ENCODE measurements at places on chromosomes 3 and 15.

- DNase-seq, result no peak
These were observed 137.3 kb downstream of the SNRK start for GRCh38 chr3:43423639-43424038.

DNA sequence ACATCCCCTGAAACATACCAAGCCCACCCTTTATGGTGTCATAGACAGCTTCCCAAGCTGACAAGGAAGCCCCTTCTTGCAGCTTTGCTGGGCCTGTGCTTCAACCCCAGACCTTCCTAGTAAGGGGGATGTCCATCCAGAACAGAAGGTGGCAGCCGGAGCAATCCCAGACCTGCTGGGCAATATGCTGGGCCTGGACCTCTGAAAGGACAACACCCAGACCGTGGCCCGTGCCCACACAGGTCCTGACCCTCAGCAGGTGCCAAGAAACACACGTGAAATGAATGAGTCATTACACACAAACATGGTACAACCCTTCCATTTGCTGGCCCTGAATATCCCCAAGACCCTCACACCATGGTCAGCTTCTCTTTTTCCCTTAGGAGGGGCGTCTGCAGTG lies 19.8 kb upstream of the VILL start:
- DNase-seq, result no peak

- no peak for DNase-seq
These were observed 88.9 kb downstream of the ADAMTS17 start for GRCh38 chr15:100252779-100253417.

- no peak for DNase-seq
These were observed 861.7 kb upstream of the NR2F2 start for GRCh38 chr15:95468820-95469219.

- no peak for DNase-seq
These were observed 10.6 kb downstream of the TTC21A start for GRCh38 chr3:39118079-39118478.

GRCh38 chr15:72916378-72916777 lies 132.8 kb upstream of the ADPGK start:
- DNase-seq, result no peak

DNA sequence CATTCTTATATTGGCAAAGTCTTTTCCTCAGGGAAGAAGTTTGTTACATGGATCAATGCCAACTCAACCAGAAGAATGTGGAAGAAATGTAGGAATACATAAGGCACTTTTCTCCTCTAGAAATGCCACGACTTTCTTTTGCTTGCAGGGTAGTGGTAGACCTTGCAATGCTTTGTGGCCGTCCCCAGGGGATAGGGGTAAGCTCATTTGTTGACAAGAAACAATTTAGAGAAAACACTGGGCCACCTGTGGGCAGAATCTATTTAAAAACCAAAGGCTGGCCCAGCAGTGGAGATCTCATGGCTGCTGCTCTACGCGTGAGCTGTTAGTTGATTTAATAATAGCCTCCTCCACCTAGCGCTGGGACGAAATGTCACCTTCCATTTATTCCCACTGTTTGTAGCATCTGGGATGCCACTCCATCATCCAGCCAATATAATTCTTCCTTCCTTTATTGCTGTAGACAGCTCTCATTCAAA lies 64.6 kb upstream of the PFN2 start:
- no peak for DNase-seq

- DNase-seq, result no peak
These were observed 20.5 kb downstream of the CCR9 start for GRCh38 chr3:45906681-45907407.

DNA sequence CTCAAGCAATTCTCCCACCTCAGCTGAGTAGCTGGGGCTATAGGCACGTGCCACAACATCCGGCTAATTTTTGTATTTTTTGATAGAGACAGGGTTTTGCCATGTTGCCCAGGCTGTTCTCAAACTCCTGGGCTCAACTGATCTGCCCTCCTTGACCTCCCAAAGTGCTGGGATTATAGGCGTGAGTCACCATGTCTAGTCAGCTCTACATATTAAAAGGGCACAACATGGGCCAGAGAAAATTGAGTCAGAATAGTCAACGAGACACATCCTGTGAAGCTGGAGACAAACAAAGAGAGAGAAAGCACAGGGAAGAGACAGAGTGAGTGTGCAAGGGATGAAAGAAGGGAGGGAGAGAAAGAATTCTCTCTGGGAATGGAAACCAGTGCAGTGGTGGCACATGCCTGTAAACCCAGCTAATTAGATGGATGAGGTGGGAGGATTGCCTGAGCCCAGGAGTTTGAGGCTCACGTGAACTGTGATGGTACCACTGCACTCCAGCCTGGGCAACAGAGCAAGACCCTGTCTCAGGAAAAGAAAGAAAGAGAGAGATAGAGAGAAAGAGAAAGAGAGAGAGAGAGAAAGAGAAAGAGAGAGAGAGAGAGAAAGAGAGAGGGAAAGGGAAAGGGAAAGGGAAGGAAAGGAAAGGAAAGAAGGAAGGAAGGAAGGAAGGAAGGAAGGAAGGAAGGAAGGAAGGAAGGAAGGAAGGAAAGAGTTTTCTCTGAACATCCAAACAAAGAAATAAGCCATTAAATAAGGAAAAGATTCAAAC lies 107.2 kb upstream of the SLC25A36 start:
- DNase-seq, result no peak

DNA sequence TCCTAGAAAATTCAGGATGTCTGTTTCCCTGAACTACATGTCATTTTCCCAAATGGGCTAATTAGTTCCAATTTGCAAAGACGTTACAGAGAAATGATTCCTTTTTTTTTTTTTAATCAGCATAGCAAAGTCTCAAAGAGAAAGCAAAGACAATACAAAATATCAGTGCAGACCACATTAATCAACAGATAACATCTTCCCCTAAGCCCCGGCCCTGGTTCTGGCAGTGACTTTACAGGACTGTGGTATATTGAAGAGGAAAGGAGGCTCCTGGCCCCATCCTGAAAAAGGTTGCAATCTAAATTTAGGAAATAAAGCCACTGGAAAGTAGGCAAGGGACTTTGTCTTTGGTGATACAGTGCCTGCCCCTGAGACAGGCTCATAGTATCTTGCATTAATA lies 836.5 kb downstream of the NTRK3 start:
- no peak for DNase-seq

GRCh38 chr3:36540888-36541518 lies 160.7 kb downstream of the STAC start:
- DNase-seq, result no peak

DNA sequence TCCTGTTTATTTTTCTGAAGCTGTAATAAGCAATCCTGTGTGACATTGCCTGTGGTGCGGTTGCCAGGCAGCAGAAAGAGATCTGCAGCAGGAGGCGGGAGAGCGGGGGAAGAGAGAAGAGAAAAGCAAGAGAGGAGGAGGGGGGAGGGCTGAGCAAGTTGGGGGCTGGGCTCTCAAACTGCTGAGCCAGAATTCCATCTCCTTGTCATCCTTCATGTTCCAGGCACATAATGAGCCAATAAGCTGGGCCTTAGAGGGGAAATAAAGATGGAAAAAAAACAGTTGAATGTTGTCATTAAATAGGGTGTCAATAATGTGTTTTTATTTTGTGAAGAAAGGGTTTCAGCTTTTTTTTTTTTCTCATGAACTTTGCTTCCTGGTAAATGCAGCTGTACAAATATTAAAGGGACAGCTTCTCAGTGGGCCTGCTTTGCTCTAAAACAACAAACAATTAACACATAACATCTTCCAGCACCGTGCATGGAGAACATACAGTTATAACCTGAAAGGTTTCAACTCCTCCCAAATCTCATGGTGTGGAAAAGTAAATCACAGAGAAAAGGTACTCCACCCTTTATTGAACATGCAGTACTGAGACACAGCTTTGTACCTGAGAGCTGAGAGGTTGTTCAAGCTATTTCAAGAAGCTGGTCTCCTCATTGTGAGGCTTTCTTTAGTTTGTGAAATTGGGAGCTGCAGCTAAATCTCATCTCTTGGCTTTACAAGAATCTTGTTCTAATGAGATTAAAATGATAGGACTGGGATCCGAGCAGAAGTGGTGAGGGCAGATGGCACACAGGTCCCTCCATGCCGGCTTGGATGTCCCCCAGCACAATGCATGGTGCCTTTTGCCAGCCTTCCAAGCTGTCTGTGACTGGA lies 451.1 kb upstream of the KCNMB2 start:
- DNase-seq, result peak; percentile 97

DNA sequence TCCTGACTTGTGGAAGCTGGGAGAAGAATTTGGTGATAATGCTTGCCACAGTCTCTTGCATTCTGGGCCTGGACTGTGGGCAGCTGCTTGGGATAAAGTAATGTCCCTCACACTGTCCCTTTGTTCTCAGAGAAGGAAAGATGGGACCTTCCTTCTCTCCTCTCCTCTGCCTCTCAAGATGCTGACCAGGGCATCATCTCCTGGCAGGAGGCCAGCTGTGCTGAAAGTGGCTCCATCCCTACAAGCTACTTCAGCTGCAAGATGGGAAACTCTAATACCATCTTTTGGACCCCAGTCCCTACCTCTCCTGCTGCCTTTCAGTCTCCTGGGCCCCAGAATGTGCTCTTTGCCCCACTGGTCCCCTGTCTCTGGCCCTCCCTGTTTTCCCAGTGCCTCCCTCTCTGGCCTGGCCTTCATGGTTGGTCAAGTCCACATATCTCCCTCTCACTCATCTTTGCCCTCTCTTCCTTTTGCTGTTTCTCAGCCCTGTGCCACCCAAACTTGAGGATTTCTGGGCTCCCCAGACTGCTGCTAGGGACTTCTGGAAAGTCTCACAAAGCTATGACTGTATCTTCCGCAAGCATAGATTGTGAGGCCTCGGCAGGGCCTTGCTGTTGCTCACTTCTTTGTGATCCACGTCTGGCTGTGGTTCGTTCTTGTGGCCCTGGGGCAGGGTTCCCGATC lies 7.1 kb upstream of the SLC6A20 start:
- DNase-seq, result no peak

- DNase-seq, result no peak
These were observed 177.9 kb downstream of the ARPP21 start for GRCh38 chr3:35817216-35817615.

DNA sequence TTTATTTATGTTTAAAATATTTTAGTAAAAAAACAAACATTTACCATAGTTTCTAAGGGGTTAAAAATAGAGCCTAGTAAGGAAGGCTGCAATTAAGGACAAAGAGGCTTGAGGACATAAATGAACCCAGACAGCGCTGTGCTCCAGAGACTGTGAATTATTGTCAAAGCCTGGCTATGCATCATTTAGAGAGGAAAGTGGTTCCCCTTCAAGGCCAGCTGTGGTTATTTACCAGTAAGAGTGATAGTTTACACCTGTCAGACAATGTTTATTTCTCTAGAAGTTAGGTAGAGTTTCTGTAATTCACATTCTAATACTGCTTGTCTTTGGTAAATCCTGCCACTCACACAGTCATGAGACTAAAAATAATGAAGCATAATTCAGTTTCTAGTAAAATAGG lies 32.4 kb upstream of the PIK3R4 start:
- peak; percentile 97 for DNase-seq

DNA sequence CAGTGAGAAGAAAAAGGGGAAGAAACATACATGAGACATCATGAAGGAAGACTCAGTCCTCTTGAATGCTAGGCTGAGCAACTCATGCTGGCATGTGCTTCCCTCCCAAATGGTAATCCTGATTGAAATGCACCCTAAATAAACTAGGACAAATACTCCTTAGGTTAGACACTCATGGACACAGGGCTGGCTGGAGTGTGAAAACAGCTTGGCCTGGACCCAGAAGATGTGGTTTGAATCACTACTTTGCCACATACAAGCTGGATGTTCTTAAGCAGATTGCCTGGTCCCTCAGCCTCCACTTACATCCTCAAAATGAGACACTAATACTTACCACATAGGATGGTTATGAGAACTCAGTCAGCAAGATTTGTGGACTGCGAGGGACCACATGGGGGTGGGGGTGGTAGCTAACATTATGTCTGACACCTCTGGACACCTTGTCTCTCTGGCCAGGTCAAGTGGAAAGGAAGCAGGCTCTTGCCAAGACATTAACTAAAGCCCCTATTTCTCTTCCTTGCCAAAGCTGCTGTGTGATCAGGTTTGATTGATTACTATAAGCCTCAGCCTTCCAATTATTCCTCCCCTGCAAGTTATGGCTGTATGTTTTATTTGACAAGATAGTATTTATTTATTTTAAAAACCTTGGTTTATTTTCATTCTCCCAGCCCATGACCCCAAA lies 138.9 kb upstream of the SLC7A14 start:
- no peak for DNase-seq

GRCh38 chr3:162034368-162034767 lies 537.8 kb downstream of the OTOL1 start:
- no peak for DNase-seq

- peak; percentile 32 for DNase-seq
These were observed 51.6 kb upstream of the CP start for GRCh38 chr3:149273096-149273751.

DNA sequence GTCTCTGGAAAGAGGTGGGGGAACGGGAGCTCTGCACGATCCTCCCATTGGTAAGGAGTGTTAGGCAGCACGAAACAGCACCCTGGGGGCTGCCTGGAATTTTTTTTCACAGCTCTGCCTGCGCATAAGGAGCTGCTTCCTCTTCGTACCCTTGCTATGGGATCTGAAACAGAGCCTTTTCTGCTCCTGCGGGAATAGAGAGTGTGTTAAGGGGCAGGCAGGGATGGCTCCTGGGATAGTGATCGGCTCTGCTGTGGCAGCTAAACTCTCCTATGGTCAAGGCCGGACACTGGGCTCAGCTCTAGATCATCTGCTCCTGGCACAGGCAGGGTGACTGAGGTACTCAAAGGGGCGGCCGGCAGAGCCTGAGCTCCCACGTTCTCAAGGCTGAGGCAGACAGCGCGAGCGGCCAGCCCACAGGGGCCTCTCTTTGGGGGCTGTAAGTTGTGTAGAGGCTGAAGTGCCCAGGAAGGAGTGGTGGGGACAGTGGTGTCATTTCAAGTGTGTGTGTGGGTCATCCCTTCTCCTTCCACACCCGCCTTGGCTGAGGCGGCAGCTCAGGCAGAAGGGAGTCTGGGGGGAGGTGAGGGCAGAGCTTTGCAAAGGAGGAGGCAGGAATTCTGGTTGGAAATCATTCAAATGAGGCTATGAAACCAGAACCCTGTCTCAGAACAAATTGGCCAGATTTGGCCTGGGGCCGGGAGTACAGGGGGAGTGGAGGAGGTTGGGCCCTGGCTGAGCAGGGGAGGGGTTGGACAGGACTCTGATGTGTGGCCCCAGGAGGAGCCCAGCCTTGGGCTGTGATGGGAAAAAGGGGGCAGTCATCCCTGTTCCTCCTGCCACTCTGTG lies 31.0 kb downstream of the EPHB3 start:
- no peak for DNase-seq

Data from NCI-H1436 treated with DMSO at 0.1 percent for 48 hours (cell line).